Inflammatory macrophage treated with lipopolysaccharide for 1 hour (primary cell): ENCODE measurements at places on chromosomes 4 and X.

DNA sequence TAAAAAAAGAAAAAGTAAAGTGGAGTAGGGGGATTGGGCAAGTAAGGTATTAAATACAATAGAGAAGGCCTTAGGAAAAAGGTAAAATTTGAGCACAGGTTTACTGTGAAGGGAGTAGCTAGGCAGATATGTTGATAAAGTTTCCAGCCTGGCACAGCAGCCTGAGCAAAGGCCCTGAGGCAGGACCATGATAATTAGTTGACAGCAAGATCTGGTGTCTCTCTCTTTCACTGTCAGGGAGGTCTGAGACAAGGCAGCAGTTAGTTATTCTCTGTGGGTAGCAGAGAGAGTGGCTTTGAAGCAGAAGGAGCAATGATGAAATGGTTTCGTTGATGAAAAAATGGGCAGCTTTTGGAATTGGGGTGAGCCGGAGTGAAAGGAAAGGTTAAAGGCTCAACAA is 119.5 kb downstream of the KDR start:
- DNase-seq, result no peak

DNA sequence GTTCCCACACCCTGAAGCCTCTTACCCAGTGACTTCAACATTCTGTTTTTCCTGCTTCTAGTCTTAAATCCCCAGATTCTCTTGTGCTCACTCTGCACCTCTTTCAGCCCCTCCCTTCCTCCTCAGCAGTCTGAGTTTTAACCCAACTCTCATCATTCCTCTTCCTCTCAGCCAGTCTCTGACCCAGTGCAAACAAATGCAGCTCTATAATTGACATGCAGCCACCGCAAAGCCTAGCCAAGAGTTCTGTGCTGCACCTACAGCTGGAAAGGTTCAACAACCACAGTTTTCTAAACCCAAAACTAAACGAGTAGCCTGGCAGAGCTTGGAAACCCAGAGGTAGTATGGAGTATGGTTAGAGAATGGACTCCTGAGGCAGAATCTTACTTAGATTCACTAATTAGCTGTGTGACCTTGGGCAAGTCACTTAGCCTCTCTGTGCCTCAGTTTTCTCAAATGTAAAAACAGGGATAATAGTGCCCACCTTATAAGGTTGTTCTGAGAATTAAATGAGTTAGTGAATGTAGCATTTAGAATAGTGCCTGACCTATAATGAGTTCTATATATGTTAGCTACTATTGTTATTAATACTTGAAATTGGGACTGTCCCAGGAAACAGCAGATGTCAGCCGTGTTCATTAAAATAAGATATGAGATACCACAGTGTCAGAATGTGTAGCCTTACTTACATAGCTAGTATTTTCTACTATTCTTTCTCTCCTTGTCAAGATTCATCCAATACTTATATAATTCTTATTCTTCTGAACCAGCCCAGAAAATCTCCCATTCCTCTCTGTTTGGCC is 3.5 kb downstream of the TMEM154 start:
- no peak for DNase-seq

DNA sequence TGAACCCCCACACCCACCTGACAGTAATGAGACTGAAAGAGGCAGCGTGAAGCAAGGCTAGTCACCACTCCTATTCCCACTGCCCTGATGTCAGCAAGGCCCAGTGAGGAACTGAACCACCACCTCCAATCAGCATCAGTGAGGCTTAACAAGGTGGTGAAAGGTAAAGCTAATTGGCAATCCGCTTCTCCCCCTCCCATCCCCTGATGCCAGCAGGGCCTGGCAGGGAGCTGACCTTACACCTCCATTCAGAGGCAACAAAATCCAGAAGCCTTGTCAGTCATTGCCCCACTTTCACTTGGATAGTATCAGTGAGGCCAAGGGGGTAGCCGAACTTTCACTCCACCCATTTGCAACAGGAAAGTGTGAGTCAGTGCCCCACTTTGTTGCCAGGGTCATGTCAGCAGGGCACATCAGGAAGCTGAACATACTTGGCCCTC is 60.8 kb downstream of the AWAT2 start:
- no peak for DNase-seq

GRCh38 chr4:110631584-110632505 is 9.0 kb upstream of the PITX2 start:
- peak; percentile 37 for DNase-seq

- DNase-seq, result no peak
These were observed 98.0 kb upstream of the DCLK2 start for GRCh38 chr4:149980121-149980682.

DNA sequence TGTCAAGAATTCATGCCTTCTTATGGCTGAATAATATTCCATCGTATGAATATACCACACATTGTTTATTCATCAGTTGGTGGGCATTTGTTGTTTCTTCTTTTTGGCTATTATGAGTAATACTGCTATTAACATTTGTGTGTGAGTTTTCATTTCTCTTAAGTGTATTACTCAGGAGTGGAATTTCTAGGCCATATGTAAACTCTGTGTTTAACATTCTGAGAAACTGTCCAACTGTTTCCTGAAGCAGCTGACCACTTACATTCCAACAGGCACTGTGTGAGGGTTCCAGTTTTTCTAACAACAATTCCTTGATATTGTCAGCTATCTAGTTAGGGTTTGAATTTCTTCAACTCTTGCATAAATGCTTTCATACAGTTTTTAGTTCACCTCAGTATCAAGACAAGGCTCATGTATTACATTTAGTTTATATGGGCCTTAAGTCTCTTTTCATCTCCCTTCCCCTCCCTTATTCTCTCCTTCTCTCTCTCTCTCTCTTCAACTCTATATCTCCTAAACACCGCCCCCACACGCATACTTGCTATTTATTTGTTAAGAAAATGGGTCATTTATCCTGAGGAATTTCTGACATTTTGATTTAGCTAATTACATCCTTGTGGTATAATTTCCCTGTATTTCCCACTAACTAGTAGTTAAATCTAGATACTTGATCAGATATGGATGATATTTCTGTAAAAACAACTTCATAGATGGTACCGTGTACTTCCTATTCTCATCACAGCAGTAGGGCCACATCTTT is 77.4 kb downstream of the WDR19 start:
- no peak for DNase-seq

- no peak for DNase-seq
These were observed 34.4 kb downstream of the KIF4A start for GRCh38 chrX:70324326-70324725.

GRCh38 chrX:119398974-119399771 is at the start of gene SLC25A43:
SLC25A43 (plus strand) TSS chrX:119399336; CDS start chrX:119399404, 68 bp downstream.
- peak; percentile 38 for DNase-seq

DNA sequence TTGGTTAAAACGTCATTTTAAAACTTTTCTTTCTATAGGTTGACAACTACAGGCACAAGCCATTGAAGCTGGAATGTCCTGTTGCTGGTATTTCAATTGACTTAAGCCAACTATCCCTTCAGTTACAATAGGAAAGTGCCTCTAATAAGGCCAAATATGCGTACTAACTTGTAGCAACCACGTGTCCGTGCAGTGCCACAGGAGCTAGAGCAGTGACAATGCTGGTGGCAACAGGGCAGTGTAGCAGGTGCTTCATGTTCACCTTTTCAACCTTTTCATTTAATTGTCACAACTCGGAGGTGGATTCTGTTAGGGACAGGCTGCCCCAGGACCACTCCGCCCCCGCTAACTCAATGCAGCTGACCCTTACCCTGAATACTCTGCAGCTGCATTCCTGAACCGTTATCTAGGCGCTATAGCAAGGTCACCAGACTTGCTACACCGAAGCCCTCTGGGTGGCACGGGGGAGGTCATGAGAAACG is 37.7 kb downstream of the ERVMER34-1 start:
- no peak for DNase-seq

- no peak for DNase-seq
These were observed 56.9 kb upstream of the INTU start for GRCh38 chr4:127575888-127576287.

DNA sequence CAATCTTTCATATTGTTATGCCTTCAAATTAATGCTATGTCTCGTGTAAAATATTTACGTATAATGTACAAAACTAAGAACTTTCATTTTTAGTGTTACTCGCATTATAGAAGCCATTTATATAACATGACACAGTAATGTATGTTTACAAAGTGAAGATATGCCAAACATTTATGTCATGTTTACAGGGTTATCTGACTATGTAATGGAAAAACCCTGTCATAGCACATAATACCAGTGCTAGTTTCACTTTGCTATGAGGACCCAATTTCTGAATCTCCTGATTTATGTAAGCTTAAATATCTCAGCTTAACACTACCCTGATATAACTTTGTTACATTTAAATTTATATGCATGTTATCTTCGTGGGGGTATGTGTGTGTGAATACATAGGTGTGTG is 233.1 kb downstream of the FAT4 start:
- no peak for DNase-seq

DNA sequence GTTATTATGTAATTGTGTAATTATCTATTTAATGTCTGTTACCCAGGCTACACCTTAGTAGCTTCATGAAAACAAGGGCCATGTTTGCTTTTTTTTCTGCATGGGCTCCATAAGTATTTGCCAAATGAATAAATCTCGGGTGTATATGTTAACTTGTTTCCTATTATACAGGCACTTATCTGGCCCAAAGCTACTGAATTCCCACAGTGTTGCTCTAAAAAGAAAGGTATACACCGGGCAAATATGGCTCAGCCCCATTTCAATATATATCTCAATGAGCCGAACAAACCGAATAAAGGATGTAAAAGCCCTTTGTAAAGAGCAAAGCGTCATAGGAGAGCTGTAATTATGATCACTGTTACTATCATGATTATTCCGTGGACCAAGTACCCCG is 767 bp downstream of the PAQR3 start:
- no peak for DNase-seq

DNA sequence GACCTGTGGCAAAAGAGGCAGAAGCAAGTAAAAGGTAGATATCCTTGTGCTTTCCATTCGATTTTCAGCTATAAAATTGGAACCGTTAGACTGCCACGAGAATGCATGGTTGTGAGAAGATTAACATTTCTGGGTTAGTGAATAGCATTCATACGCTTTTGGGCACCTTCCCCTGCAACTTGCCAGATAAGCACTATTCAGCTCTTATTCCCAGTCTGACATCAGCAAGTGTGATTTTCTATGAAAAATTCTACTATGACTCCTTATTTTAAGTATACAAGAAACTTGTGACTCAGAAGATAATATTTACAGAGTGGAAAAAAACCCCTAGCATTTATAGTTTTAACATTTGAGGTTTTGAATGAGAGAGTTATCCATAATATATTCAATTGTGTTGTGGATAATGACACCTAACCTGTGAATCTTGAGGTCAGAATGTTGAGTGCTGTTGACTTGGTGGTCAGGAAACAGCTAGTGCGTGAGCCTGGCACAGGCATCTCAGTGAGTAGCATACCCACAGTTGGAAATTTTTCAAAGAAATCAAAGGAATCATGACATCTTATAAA is 3.9 kb downstream of the FGB start:
- DNase-seq, result no peak

DNA sequence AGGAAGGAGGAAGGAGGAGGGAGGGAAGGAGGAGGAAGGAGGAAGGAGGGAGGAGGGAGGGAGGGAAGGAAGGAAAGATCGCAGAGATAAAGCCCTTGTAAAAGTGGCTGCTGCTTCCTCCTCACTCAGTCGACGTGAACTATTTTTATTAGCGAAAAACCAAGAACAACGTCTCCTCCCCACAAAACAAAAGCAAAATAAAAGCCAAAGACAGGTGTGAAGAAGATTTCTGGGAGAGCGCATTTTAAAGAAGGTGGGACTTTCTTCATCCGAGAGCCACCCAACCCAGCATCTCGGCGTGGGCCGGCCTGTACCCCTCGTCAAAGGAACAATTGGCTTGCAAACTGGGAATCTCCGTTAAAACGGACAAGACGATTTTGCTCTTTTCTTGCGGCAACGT is 40.7 kb upstream of the ASMTL start:
- no peak for DNase-seq

DNA sequence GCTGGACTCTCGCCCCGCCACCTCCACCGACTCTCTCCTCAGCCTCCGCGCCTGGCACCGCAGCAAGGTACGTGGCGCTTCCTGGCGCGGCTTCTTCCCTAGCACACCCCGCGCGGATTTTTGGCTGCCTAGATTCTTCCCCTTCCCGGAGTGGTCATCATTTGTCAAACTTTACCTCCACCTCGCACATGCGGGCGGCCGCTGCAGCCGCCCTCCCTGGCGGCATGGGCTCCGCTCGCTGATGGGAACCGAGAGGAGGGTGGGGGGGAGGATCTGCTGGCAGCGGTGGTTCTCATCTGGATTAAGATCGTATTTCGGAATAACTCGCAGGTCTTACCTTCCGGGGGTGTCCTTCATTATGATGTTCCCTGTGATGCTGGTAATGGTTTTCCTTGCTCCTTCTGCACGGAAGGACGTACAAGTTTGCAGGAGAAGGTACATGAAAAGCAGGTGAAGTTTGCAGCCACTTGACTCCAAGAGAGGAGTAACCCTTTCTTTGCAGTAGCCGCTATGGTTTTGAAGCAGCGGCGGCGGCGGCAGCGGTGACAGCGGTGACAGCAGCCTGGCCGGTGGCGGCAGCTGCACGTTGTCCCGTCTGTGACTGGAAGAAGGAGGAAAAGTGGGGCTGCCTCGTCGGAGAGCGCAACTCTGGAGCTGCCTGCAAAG is 2183.9 kb upstream of the TENM3 start:
- no peak for DNase-seq
